ENCODE measurements at places on chromosomes 12 and 14.

DNA sequence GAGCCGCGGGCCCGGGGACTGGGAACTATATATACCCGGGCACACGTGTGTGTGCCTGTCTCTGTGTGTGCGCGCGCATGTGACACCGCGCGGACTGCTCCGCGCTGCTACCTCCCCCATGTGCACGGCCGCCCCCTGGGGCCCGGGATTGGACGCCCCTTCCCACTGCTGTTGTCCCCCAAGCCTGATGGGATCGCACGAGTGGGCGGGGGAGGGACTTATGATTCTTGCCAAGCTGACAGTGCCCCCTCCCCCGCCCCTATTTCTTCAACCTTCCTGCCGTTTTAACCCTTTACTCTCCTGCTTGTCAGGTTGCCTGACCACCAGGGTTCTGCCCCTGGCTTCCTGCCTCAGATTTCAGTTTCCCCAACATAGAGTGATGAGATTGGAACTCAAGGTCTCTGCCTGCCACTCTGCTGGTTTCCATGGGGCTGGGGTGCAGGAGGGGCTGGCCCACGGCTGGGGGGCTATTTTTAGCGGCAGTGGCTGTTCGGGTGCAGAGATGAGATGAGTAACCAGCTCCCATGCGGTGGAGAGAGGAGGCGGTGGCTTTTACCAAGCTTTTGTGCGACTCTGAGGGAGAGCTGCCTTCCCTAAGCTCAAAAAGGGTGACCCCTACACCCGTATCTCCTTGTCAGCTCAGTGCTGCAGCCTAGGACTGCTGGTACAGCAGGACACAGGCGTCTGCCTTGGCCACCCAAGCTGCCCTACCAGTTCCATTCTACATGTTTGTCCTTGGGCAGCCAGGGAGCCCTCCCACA lies at the start of gene DDN:
Gene DDN (minus strand): TSS at position 5 of the 761 bp plus-strand sequence. CDS start 88 bp downstream, outside the sequence.
- no peak for DNase-seq

GRCh38 chr14:53149668-53150316 lies 3.3 kb downstream of the DDHD1 start:
- DNase-seq, result no peak

DNA sequence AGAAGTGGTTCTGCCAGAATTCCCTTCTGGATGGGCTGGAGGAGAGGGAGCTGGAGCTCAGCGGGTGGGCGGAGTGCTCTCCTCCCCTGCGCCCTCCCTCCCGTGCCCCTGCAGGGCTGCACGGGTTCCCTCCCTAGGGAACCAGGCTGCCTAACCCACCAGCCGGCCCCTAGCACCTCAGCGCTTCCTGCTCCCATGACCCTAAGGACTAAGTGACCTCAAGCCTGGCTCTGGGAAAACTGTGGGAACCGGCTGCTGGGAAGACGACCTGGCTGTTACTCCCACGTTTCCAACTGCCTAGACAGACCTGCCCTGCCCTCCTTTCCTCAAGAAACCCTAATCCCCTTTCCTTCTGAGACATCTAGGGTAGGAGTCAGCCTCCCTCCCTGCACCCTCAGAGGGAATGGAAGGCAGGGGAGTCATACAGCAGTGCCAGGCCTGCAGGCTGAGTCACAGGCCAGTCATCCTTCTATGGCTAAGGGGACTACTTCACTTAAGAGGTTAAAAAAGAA lies 31.5 kb downstream of the SLC6A12 start:
- DNase-seq, result peak; percentile 58

- no peak for DNase-seq
These were observed 60.4 kb downstream of the NIN start for GRCh38 chr14:50770586-50770985.

DNA sequence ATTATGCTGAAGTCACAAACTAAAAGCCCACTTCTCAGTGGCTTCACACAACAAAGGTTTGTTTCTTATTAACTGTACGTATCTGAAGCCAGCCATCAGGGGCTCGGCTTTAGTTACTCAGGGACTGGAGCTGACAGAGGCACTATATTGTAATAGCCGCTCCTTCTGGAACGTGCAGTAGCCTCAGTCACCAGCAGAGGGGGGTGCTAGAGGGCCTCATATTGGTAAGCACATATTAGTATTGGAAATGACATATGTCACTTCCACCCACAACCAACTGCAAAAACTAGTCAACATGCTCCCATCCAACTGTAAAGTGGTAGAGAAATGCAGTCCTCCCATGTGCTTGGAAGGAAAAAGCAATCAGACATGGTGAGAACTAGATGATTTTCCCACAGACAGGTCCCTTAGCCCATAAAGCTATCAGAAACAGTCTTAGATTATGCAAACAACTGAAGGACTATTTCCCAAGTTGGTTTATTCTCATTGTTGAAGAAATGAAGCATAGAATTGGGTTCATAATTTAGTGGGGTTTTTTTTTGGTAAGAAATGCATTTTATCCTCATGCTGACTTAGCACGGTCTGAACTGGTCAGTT lies 183.6 kb upstream of the G2E3 start:
- DNase-seq, result peak; percentile 23

GRCh38 chr12:73452672-73453469 lies 1084.8 kb upstream of the ATXN7L3B start:
- no peak for DNase-seq

GRCh38 chr12:49843876-49844437 lies 1.1 kb upstream of the BCDIN3D start:
- DNase-seq, result no peak

- no peak for DNase-seq
These were observed 120.3 kb downstream of the FBXL14 start for GRCh38 chr12:1474041-1474573.
